ENCODE measurements at places on chromosomes 6 and 20.
A peak's percentile ranks its signal among the peaks of the same experiment; 100 is the strongest.

- no peak for DNase-seq
These were observed 103.5 kb upstream of the SIRPG start for GRCh38 chr20:1761116-1761515.

DNA sequence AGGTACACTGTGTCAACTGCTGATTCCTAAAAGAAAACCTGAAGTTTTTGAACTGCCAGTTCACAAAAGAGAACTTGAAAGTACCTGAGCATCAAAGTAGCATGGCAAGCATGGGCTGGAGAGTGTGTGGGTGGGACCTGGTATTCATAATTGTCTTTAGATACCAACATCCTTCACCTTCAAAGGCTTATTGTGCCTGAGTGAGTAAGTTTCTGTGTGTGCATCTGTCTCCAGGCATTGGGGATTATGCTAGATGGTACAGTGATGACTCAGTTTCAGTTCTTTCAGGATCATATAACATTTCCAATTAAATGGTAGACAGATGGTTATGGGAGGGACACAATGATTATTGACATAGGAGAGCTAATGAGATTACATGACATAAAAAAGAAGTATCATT, 238.5 kb downstream of the ZFAND3 start:
- no peak for DNase-seq

- peak; percentile 73 for DNase-seq
These were observed 2.0 kb downstream of the CEBPB start for GRCh38 chr20:50192364-50193198.

- no peak for DNase-seq
These were observed 63.3 kb downstream of the TSPYL4 start for GRCh38 chr6:116190550-116190949.

DNA sequence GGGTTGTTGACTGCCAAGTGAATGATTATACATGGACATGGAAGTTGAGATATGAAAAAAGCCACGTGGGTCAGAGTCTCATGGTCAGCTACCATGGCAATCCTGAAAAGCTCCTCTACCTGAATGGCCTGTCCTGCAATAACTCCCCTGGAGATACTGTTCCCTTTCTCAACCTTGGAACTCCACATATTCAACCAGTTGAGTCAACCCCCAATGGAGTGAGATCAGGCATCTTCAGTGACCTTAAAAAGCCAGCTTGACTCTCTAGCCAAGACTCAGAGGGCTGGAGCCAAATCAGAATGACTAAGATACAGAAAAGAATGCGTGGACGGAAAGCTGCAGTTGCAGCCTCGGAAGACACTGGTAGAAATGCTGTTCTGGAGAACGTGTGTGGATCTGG, 341.3 kb downstream of the FOXA2 start:
- no peak for DNase-seq

DNA sequence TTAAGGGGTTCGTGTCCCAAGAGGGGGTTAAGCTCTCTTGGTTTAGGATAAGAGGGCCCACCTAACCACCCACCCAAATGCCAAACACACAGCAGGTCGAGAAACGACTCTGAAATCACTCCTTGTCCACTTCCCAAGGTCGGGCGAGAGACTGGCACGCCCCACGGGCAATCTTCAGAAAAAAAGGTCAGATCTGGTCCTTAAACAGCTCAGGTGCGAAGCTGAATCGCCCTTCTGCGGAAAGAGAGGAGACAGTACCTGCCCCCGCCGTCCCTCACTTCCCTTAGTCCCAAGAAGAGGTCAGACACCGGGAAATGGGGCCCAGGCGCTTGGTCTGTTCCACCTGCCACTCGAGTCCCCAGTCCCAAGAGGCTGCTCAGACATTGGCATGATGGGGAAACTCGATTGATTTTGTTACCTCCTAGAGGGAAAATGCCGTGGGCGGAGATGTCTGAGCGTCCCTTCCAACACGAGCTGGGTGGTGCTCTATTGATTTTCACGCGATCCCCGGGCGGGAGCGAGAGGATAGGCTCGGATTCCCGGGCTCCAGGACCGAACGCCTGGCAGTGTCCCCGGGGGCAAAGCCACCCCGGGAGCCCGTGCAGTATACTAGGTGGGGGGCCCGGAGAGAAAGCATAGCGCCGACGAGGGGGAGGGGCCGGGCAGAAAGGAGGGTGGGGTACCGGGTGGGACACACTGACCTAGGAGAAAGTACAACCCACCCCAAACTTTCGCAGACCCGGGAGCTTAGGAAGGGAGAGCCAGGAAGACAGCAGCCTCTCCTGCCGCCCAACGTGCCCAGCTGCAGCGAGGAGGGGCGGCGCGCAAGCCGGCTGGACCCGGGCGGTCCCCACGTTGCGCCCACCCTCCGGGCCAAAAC, 1.1 kb upstream of the SAMD5 start:
- DNase-seq, result no peak

- no peak for DNase-seq
These were observed 12.0 kb downstream of the PGK2 start for GRCh38 chr6:49775043-49775442.

GRCh38 chr6:17413313-17413750, 19.9 kb downstream of the CAP2 start:
- no peak for DNase-seq

GRCh38 chr6:170163405-170164170, 127.3 kb downstream of the DLL1 start:
- no peak for DNase-seq

DNA sequence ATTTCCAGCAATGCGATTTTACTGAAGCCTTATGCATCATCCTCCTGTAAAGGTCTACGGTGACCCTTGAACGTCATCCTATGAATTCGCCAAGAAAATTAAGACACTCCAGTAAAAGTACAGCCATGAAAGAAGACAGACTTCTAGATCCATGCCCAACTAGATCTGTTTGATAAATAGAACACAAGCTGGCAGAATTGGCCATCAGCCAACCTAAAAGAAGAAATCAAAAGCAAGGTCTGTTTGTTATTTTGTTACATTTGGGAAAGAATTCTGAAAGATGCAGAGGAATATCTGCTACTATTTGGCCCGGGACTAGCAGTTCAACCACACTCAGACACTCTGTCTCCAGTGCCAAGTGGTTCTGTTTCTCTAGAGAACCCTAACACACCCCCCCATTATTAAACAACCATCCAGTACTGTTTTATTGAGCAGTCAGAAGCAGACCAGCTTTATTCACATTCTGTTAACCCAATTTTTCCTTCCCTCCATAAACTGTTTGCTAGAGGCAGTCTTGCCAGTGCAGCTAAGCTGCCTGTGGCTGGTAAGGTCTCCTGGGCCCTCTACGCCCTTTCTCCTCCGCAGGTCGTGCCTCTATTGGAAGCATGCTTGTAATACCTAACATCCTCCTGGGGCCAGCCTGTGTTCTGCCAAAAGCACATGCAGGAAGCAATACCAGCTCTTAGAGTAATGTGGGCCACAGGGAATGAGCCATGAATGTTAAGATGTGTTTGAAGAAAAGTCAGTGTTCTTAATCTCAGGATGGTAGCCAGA, 30.7 kb downstream of the LY86 start:
- no peak for DNase-seq

GRCh38 chr20:2223558-2224367, 72.0 kb upstream of the TGM3 start:
- no peak for DNase-seq

DNA sequence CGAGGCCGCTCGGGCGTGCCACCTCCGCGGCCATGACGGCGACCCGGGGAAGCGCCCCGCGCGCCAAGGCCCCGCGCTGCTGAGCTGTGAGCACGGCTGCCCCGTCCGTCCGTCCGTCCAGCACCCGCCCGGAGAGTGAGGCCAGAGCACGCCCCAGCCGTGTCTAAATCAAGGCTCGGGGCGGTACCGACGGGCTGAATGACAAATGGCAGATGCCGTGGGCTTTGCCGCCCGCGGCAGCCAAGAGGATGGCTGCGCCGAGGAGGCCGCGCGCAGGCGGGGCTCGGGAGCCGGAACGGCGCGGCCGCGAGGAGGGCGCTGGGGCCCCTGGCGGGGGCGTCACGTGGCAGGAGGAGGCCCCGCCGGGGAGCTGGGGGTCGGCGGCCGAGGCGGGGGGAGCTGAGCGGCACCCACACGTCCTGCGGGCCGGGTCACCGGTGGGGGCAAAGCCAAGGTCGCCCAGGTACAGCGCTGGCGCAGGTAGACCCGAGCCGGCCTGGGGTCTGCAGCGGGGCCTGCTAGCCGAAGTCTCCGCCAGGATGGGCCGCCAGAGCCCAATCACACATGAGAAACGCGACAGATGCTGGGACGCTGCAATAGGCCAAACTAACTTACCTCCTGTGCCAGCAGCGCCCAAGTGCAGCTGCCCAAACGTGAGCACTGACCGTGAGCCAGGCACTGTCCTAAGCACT, at the start of gene PLAGL1:
Gene PLAGL1, minus strand, starts transcription at position 140 of the 692 bp plus-strand sequence. CDS start 60,123 bp downstream, outside the sequence.
- DNase-seq, result no peak

GRCh38 chr6:89145956-89146717, at the start of gene PM20D2:
TSS of gene PM20D2 (plus strand) at chr6:89146055. CDS start at chr6:89146145, 90 bp downstream.
- DNase-seq, result peak; percentile 52

DNA sequence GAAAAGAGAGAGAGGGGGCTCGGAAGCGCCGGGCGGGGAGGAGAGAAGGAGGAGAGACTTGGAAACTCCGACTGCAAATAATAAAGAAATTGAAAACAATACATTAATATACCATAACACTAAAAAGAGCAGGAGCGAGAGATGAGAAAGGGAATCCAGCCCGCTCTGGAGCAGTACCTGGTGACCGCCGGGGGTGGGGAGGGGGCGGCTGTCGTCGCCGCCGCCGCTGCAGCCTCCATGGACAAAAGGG, 338 bp downstream of the E2F3 start:
- DNase-seq, result no peak

- DNase-seq, result no peak
These were observed 110.2 kb downstream of the AGPAT4 start for GRCh38 chr6:161163466-161164181.

DNA sequence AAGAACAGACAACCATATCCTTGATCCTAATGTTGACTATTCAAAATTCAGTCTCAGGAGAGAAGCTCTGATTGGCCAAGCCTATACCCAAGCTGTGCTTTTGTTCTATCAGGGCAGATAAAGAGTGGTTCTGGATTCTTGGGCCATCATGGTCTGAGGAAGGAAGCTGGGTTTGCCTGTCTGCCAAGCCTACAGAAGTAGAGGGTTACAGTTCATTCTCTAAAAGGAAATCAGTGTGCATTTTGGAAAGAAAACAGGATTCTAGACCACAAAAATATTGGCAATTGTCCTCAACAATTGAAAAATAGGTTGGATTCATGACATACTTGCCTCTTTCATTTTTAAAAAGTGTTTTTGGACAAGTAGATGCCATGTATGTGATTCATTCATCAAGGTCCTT, 145.4 kb upstream of the BMP2 start:
- no peak for DNase-seq

- DNase-seq, result no peak
These were observed 10.7 kb upstream of the VEGFA start for GRCh38 chr6:43759136-43759906.

GRCh38 chr6:81808851-81809570, 56.5 kb upstream of the TENT5A start:
- DNase-seq, result no peak

- no peak for DNase-seq
These were observed 8.0 kb downstream of the CST3 start for GRCh38 chr20:23629542-23630391.
